ENCODE measurements at places on chromosomes 12 and 14. TPM values are rescaled to one million over a fixed set of nuclear protein-coding genes. Genes with fewer than 3 reads are reported as not detected.

GRCh38 chr12:57012600-57013465 is 3.5 kb downstream of the TAC3 start:
- DNase-seq, result no peak

KRT83 gene
- not detected for total RNA-seq

DNA sequence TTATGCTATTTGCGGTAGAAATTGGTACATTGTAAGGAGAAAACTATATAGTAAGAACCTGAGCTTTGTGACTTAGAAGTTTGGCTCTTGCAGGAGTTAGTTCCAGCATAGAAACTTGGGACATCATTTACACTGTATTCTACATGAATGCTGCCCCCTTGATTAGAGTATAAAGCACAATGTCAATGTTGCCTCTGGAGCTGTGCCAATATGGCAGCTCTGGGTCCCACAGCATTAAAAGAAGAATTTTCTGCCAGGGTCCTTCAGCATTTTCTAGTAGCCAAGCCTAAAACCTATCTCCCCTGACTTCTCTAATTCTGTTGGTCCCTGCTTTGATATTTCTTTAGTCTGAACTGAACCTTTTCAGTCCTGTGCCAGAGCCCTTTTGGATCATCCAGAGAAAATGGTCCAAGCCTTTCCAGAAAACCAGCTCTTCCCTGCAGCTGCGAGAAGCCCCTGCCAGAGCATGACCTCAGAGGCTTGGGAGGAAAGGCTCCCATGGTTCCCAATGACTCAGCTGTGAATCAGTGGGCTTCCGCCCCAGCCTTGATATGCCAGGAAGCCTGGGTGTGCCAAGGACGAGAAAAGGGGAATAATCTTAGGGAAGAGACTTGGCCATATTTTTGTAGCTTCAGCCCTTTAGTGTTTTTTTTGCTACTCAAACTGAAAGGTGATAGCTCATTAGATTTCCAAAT is 43.2 kb downstream of the PLEKHG7 start:
- DNase-seq, result peak; percentile 61

DNA sequence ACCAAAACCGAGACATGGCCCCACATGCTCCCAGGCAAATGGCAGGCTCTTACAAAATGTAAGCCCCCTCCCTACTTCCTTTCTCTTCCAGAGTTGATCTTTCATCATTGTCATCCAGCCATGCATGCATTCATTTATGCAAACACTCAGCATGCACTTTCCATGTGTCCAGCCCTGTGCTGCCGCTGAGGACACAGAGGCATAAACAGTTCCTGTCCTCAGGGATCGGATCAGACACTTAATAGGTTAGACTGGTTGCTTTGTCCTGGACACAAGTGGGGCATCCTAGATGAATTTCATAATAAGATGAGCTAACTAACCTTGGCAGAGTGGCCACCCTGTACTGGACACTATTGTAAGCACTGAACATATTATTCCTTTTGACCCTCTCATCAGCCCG is 23.1 kb downstream of the PRIMA1 start:
- DNase-seq, result no peak

- DNase-seq, result no peak
Observed at GRCh38 chr12:75097003-75097402, 112.6 kb downstream of the KCNC2 start.

- DNase-seq, result no peak
Observed at GRCh38 chr12:49327368-49327767, 4.3 kb downstream of the TROAP start.

GRCh38 chr14:73762375-73762822 is 48.2 kb upstream of the PNMA1 start:
- no peak for DNase-seq

- no peak for DNase-seq
Observed at GRCh38 chr14:23665302-23666016, 29.3 kb downstream of the DHRS2 start.

GRCh38 chr14:52877628-52878027 is 73.2 kb downstream of the FERMT2 start:
- no peak for DNase-seq

ATL1 gene
- total RNA-seq, result 8.8 TPM

Measured in ureter (tissue), 1 donor.